ENCODE measurements at places on chromosomes 6 and 20. TPM values are rescaled to one million over a fixed set of nuclear protein-coding genes. Genes with fewer than 3 reads are reported as not detected.

The ZC2HC1B gene
- not detected for total RNA-seq

The TINAG gene
- not detected for total RNA-seq

The ECT2L gene
- total RNA-seq = not detected

The CTSZ gene
- total RNA-seq = 406 TPM

The AKAP12 gene
- total RNA-seq = 45.4 TPM

The WFDC12 gene
- not detected for total RNA-seq

The RIPPLY2 gene
- not detected for total RNA-seq

The LY6G6D gene
- not detected for total RNA-seq

The CST5 gene
- total RNA-seq = not detected

The TMEM200A gene
- total RNA-seq = 134 TPM

The SAMD3 gene
- total RNA-seq = 9.3 TPM

The MEP1A gene
- total RNA-seq = not detected

The SLC17A3 gene
- not detected for total RNA-seq

The TCF15 gene
- total RNA-seq = not detected

The CST1 gene
- 31.1 TPM for total RNA-seq

The DCDC2 gene
- 0.03 TPM for total RNA-seq

The ASIP gene
- not detected for total RNA-seq

The TREML2 gene
- total RNA-seq = not detected

The SRMS gene
- not detected for total RNA-seq

The TUBB2A gene
- 75.9 TPM for total RNA-seq

The KCNK16 gene
- total RNA-seq = not detected

The JPH2 gene
- total RNA-seq = 2.2 TPM

The LGSN gene
- 0.07 TPM for total RNA-seq

The ZNF165 gene
- 0.13 TPM for total RNA-seq

The ADTRP gene
- 9.0 TPM for total RNA-seq

The SLC17A9 gene
- 25.4 TPM for total RNA-seq

The SCAF8 gene
- total RNA-seq = 28.7 TPM

The PLCB4 gene
- total RNA-seq = 6.9 TPM

The CTAGE9 gene
- total RNA-seq = not detected

The KIF25 gene
- total RNA-seq = 0.72 TPM

The TULP1 gene
- total RNA-seq = not detected

The BPIFB1 gene
- total RNA-seq = 0.07 TPM

The RAMACL gene
- total RNA-seq = 2.0 TPM

The CYP39A1 gene
- total RNA-seq = 0.78 TPM

The SYCP2L gene
- not detected for total RNA-seq
